ENCODE measurements at places on chromosomes 3 and 15.

- no peak for DNase-seq
Observed at GRCh38 chr3:193599393-193599792, 6.4 kb downstream of the OPA1 start.

- no peak for DNase-seq
Observed at GRCh38 chr3:29718661-29719065, 437.8 kb downstream of the RBMS3 start.

DNA sequence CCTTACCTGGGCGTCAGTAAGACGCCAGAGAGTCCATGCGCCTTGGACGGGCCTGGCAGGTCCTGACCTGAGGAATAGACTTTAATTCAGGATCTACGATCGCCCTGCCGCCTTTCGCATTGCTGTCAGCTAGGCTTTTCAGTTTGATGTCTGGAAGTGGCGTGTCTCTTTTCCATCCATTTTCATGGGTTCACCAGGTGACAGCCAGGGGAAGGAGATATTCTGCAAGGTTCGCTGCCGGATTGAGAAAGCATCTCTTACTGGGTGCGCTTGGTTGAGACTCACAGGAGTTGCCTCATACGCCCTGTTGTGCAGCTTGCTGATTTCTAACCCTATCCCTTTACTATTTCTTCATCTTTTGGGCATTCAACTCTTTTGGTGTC lies 7.4 kb downstream of the EPHA3 start:
- no peak for DNase-seq

DNA sequence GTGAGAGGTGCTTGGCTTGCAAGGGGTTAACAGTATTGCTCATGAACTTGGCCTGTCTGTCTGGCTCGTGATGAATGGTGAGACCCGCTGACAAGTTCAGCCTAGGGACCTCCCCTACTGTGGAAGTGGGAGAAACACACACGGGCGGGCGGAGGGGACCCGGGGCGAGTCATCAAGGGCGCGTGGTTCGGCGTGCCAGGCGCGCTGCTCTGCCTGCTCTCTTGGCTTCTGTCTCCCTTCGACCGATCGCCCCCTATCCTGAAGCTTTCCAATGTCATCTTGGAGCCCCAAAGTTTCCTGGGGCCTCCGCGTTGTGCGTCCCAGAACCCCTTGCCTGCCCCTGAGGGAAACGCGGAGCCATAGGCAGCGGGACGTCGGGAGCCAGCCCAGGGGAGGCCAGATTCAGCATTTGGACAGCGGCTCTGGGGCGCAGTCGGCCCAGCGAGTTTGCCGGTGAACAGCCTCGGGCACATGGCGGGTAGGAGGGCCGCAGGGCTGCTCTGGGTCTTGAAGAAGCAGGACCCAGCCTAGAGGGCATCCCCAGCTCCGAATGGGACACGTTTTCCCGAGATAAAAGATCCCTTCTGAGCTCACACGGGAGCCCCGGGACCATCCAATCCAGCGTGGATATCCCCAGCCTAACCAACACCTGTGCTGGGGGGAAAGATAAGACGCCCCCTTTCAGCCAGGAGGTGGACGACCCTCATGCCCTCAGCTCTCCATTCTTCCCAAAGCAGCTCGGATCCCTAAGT lies 27.0 kb upstream of the POLG start:
- DNase-seq, result peak; percentile 48

DNA sequence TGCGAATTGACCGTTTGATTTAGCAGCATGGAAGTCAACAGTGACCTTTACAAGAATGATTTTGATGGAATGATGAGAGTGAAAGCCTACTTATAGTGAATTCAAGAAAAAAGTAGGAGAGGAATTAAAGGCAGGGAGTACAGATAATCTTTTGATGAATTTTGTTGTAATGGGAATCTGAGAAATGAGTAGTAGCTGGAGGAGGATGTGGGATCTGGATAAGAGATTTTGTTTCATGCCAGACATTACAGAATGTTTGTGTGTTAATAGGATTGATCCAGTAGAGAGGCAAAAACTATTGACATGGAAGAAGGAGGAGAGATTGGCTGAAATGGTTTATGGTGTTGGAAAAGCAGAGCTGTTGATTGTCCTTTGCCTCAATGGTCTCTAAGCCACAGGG lies 17.4 kb upstream of the ZNF609 start:
- no peak for DNase-seq

GRCh38 chr3:171249245-171249644 lies 211.0 kb downstream of the TNIK start:
- DNase-seq, result no peak

DNA sequence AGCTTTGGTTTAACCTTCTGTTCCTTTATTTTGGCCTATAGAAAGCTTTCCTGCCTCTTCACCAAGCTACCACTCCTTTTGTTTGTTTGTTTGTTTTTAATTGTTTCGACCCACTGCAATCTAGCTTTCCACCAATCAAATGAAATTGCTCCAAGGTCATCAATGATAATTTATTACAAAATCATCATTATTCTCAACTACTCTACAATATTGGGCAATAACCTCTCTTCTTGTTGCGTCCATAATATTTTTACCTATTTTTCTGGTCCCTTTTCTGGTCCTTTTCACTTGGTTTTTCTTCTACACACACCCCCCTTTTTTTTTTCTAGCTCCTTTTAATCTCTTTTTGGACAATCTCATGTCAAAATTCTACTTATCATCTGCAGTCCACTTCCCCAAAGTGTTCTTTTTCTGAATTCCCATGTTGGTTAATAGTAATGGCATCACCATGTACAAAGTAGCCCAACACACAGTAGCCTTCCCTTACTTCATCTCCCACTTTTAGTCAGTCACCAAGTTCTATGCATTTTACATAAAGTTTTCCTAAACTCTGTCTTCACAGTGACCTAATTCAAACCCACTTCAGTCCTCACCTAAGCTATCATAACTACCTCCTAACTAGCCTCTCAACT lies 11.0 kb upstream of the ANKRD28 start:
- no peak for DNase-seq

DNA sequence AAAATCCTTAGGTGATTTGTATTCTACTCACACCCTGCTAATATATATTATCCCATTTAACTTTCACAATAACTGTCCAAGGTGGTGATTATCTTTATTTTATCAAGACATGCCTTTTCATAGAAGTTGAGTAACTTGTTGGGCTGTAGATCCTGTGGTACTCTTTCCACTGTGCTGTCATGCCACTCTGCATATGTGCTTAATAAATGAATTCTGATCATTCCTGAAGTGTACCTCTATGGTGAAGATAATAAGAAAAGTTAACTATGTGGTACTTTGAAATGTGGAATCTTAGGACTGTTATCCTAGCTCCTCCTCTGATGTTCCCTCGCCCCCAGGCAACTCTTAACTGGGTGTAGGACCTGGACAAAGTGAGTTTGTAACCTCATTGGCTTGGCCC lies 5.2 kb downstream of the SNRK start:
- no peak for DNase-seq

Measured in stimulated activated naive CD4-positive, alpha-beta T cell treated with Interleukin-2 at 50 U/mL for 16 hours (primary cell).